Daoy (cell line): ENCODE measurements at places on chromosomes 13 and 19. TPM values are rescaled to one million over a fixed set of nuclear protein-coding genes. Genes with fewer than 3 reads are reported as not detected.
A peak's percentile ranks its signal among the peaks of the same experiment; 100 is the strongest.

GRIK5 gene
- total RNA-seq: 0.42 and 0.57 TPM in 2 replicates

FLT1 gene
- total RNA-seq: 4.2 and 5.4 TPM in 2 replicates

BRME1 gene
- 2.1 and 7.9 TPM in 2 replicates for total RNA-seq

IL27RA gene
- 10.7 and 11.1 TPM in 2 replicates for total RNA-seq

GRCh38 chr19:1471010-1471514, 8.0 kb downstream of the C19orf25 start:
- no peak for DNase-seq

- DNase-seq: no peak
Measured at GRCh38 chr13:51887468-51887867, 25.7 kb downstream of the CCDC70 start.

GRCh38 chr13:43326100-43326499, 302.7 kb downstream of the DNAJC15 start:
- DNase-seq: no peak

- no peak for DNase-seq
Measured at GRCh38 chr13:107117327-107118012, 549.5 kb upstream of the ARGLU1 start.

DNA sequence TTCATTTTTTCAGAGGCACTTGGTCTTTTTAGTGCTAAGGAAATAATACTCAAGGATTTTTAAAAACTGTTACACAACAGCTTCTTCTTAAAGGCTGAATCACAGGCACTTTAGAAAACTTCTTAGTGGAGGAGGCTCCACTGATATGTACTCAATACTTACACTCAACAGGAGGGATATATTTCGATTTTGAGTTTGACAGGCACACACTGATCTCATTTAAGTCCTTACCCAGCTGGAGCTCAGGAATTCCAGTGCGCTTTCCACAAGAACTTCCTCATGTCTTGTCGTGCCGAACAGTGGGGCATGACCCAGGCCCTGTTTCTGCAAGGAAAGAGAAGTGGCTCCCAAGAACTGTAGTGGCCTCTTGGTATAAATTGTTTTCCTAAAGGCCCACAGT, 103.8 kb downstream of the RGCC start:
- DNase-seq: no peak

DNA sequence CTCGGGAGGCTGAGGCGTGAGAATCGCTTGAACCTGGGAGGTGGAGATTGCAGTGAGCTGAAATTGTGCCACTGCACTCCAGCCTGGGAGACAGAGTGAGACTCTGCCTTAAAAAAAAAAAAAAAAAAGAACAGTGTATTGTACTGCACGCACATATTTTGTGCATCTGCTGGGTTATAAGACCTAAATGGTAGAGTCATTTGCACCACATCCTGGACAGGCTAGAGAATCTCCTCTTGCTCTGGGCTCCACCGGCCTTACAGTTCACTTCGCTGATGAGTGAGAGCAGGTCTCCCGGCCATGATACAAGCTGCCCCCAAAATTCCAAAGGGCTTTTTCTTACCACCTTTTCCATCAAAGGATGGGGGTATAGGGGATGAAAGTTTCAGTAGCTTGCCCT, 7.2 kb upstream of the SAE1 start:
- DNase-seq: no peak

GRCh38 chr13:112688560-112689302, 1.1 kb upstream of the ATP11A start:
- no peak for DNase-seq

- DNase-seq: no peak
Measured at GRCh38 chr19:30069535-30070197, 127.6 kb downstream of the URI1 start.

DNA sequence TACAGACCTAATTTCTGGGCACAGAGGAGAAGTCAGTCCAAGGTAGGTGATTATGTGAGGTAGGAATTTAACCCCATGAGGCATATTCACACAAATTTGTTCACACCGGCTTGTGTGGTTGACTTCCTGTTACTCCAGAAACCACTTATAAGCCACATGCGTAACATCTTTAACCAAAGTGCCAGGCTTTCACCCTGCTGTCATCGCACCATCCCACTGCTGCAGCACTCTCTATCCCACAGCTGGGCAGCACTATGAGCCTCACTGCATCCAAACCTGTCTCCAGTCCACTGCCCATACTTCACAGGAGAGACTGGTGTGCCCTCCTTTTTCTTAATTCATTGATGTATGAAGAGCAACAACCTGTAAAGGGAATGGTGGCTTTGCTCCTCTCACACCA, 128.2 kb upstream of the ARGLU1 start:
- DNase-seq: no peak

DNA sequence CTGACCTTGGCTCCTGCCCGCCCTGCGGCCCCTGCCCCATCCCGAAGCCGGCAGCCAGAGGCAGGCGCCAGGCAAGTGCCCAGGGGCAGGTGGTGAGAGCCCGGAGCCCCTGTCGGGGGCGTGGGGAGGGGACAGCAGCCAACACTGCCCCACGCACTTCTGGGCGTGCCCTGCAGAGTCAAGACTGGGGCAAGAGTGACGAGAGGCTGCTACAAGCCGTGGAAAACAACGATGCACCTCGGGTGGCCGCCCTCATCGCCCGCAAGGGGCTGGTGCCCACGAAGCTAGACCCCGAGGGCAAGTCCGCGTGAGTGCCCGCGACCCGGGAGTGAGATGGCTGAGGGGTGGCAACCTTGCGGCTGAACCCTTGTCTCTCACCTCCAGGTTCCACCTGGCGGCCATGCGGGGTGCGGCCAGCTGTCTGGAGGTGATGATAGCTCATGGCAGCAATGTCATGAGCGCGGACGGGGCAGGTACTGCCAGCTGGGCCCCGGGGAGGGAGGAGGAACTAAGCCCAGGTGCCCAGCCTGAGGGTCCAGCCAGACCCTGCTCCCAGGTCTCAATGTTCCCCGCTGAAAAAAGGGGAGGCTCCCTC, 17.3 kb downstream of the ANKRD24 start:
- DNase-seq: no peak

GRCh38 chr13:66138172-66138811, 1091.8 kb downstream of the PCDH9 start:
- no peak for DNase-seq

GRCh38 chr19:33211794-33212435, 13.7 kb downstream of the SLC7A10 start:
- DNase-seq: no peak

GRCh38 chr13:28805193-28805819, 14.8 kb upstream of the MTUS2 start:
- peak; percentile 29 for DNase-seq
